Motor neuron (in vitro differentiated cells): ENCODE measurements at places on chromosomes 6 and 20. TPM values are rescaled to one million over a fixed set of nuclear protein-coding genes. Genes with fewer than 3 reads are reported as not detected.

Gene MUC21
- total RNA-seq: 0.34 and 0.52 TPM in 2 replicates

GRCh38 chr20:10568032-10568431, 105.8 kb downstream of the JAG1 start:
- no peak for ATAC-seq

Gene RNF39
- total RNA-seq: 0.97 and 1.5 TPM in 2 replicates

Gene TULP4
- total RNA-seq: 195 TPM in 2 replicates

Gene GLP1R
- 0.21 TPM in 1 of 2 replicates, not detected in the other for total RNA-seq

DNA sequence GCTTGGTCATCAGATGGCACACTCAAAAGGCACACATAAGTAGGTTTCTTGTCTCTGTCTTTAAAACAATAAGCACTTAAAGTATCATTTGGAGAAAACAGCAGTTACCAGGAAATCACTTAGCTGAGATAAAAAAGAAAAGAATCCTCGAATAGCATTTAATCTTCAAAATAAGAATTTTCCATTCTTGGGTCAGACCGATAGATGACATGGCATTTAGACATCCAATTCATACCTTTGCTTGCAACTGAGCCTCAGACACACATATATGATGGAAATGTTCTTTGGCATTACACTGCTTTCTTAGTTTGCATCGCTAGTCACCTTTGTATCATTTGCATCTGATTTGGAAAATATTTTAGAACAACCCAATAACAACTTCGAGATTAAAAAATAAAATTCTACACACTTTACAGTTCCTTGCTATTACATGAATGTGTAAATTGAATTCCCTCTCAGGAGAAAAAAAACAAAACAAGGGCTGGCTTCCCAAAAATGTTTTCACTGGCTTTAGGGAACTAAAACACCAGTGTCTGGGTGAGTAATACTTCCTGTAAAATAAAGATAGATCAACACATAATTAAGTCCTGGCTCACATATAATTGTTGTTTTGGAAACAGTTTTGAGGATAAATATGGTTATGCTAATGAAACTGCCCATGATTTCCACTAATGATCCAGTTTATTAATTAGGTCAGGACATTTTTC, 1.3 kb upstream of the RNF217 start:
- no peak for ATAC-seq

Gene IMPG1
- 0.73 and 0.96 TPM in 2 replicates for total RNA-seq
